ENCODE measurements at places on chromosomes 11 and 22. TPM values are rescaled to one million over a fixed set of nuclear protein-coding genes. Genes with fewer than 3 reads are reported as not detected.

ADORA2A gene
- 77.4 TPM for total RNA-seq

TREH gene
- not detected for total RNA-seq

HORMAD2 gene
- 0.09 TPM for total RNA-seq

TTC36 gene
- 0.19 TPM for total RNA-seq

SPCS2 gene
- total RNA-seq, result 29.3 TPM

PLCB3 gene
- total RNA-seq, result 5.8 TPM

VPREB1 gene
- total RNA-seq, result 2.5 TPM

GAL gene
- total RNA-seq, result 0.42 TPM

GRCh38 chr22:20563941-20564371, 56.5 kb downstream of the MED15 start:
- no peak for DNase-seq

DNA sequence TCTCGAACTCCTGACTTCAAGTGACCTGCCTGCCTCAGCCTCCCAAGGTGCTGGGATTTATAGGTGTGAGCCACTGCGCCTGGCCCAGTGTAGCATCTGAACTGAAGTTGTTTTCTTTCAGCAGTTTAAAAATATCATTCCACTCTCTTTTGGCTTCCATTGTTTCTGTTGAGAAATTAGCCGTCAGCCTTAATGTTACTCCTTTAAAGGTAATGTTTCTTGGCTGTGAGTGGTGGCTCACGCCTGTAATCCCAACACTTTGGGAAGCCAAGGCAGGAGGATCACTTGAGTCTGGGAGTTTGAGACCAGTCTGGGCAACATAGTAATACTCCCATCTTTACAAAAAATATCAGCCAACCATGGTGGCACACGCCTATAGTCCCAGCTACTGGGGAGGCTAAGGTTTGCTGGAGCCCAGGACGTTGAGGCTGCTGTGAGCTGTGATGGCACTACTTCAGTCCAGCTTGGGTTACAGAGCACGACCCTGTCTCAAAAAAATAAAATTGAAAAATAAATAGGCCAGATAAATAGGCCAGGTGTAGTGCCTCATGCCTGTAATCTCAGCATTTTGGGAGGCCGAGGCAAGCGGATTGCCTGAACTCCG, 25.9 kb downstream of the MCAM start:
- DNase-seq, result no peak

DNA sequence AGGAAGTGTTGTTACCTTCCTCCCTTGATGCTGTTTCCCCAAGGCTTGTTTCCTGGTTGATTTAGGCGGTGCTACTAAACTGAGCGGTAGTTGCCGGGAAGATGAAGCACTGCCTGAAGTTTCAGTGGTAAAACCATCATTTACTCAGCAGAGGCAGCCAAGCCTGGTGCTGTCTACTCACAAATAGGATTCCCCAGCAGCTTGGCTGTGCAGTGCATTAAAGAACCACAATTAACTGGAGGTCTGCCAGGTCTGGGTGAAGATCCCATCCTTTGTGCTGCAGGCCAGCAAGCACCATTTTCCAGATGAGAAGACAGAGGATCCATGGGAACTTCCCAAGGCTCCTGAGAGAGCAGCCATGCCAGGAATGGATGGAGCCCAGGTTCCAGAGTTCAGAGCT, 231.9 kb upstream of the E2F8 start:
- DNase-seq, result no peak

GRCh38 chr11:130139401-130139800, 20.2 kb upstream of the ST14 start:
- DNase-seq, result no peak

- no peak for DNase-seq
These were observed 15.2 kb downstream of the DHCR7 start for GRCh38 chr11:71432761-71433647.

DNA sequence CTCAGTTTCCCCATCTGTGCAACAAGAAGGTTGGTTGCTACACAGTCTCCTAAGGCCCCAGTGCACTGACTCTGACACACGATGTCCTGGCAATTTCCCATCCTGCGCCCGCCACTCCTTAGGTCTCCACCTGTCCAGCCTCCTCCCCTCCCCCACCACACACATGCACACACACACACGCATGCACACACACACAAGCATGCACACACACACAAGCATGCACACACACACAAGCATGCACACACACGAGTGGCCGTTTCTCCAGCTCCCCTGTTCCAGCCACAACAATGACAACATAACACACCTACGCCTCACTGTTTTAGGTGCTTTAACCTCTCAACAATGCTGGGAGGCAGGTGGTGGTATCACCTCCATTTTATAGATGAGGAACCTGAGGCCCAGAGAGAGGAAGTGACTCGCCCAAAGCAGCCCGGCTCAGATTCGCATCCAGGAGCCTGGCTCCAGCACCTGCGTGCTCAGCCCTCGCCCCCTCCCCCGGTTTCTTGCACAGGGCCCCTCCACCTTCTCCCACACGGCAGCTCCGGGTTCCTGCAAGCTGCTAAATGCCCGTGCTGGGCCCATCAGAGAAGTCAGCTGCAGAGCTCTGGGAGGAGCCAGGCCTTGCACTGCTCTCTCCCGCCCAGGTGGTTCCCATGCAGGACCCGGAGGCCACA, 13.0 kb downstream of the CYTH4 start:
- peak; percentile 62 for DNase-seq

DNA sequence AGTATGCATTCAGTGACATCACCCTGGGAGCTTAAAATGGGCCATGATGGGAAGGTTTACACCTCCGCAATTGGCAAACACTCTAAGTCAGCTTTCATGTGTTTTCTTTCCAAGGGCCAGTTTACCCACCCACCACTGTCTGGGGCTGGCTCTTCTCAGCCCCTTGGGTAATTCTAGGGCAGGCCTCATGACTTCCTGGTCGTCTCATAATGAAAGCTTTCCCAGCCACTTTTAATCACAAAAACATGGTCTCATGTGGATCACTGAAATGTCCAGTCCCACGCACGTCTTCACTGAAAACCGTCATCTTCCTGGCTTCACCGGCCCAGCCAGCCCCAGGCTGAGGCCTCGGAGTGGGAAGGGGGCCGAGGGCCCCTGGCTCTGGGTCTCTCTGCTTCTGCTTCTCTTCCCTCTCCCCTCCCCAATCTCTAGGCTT, 58.5 kb upstream of the ANO1 start:
- no peak for DNase-seq

- no peak for DNase-seq
These were observed 148.6 kb downstream of the OPCML start for GRCh38 chr11:133383689-133384088.

GRCh38 chr11:73632996-73633395, 13.4 kb upstream of the PLEKHB1 start:
- no peak for DNase-seq
